Keratinocyte (primary cell): ENCODE measurements at places on chromosomes 5 and 9. TPM values are rescaled to one million over a fixed set of nuclear protein-coding genes. Genes with fewer than 3 reads are reported as not detected.

MARCHF6 gene
- 92.6 to 196 TPM (median 174 TPM) in 3 replicates for polyA plus RNA-seq

PCDHGA2 gene
- 0.14 to 0.37 TPM (median 0.35 TPM) in 3 replicates for polyA plus RNA-seq

ARHGAP26 gene
- polyA plus RNA-seq: 3.4 to 4.4 TPM (median 3.9 TPM) in 3 replicates

SHISAL2B gene
- polyA plus RNA-seq: not detected in 3 replicates

- no peak overlapping the region for H3K27ac ChIP-seq
- H3K36me3 ChIP-seq: no peaks in the 10 kb centered on the region
- no peaks in the 10 kb centered on the region for H3K27me3 ChIP-seq
- DNase-seq: no peak
- no peaks in the 10 kb centered on the region for H3K4me1 ChIP-seq
- H3K4me3 ChIP-seq: no peak overlapping the region
These were observed 17.8 kb downstream of the DMRT1 start for GRCh38 chr9:859251-859650.

GRCh38 chr9:95780751-95781150 is 94.7 kb upstream of the ERCC6L2 start:
- H3K4me1 ChIP-seq: no peaks in the 10 kb centered on the region
- DNase-seq: no peak
- no peak overlapping the region for H3K27ac ChIP-seq
- H3K36me3 ChIP-seq: no peaks in the 10 kb centered on the region
- peaks cover 5% of the 10 kb centered on the region for H3K27me3 ChIP-seq

FST gene
- polyA plus RNA-seq: 139 to 557 TPM (median 276 TPM) in 3 replicates

DNA sequence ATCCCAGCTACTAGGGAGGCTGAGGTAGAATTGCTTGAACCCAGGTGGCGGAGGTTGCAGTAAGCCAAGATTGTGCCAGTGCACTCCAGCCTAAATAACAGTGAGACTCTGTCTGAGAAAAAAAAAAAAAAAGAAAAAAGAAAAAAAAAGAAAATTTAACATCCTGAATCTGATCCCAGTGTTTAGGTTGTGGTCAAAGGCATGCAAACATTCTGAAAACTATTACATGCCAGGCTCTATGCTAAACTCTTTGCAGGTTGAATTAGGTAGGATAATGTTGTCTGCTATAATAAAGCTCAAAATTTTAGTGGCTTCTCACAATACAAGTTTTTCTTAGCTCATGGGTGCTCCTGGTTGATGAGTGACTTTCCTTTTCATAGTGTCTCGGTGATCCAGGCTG is 367.4 kb downstream of the PSAT1 start:
- no peak overlapping the region for H3K4me3 ChIP-seq
- H3K27me3 ChIP-seq: no peaks in the 10 kb centered on the region
- DNase-seq: no peak
- peaks cover 25% of the 10 kb centered on the region for H3K4me1 ChIP-seq

CCL27 gene
- polyA plus RNA-seq: 0.46 to 1.1 TPM (median 1.1 TPM) in 3 replicates

DNA sequence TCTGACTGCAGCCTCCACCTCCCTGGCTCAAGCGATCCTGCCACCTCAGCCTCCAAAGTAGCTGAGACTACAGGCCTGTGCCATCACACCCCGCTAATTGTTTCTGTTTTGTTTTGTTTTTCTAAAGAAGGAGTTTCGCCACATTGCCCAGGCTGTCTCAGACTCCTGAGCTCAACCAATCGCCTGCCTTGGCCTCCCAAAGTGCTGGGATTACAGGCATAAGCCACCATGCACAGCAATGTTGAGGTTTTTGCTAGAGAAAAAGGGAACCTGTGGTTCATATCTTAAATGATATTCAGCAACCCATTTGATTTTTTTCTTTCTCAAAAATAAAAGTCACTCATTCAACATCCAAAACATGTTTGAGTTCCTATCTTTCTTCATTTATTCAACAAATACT is 20.4 kb upstream of the DELE1 start:
- H3K36me3 ChIP-seq: no peaks in the 10 kb centered on the region
- no peak for DNase-seq

STOM gene
- polyA plus RNA-seq: 100.0 to 121 TPM (median 101 TPM) in 3 replicates

GRCh38 chr9:94770334-94770733 is 43.8 kb downstream of the AOPEP start:
- H3K4me3 ChIP-seq: no peak overlapping the region
- no peak for DNase-seq
- H3K36me3 ChIP-seq: no peaks in the 10 kb centered on the region
- H3K27ac ChIP-seq: no peak overlapping the region
- no peaks in the 10 kb centered on the region for H3K27me3 ChIP-seq

GRCh38 chr5:41772056-41772455 is 98.2 kb downstream of the OXCT1 start:
- DNase-seq: no peak
- no peaks in the 10 kb centered on the region for H3K4me1 ChIP-seq
- H3K4me3 ChIP-seq: no peak overlapping the region
- no peak overlapping the region for H3K27ac ChIP-seq
- no peaks in the 10 kb centered on the region for H3K27me3 ChIP-seq
